ENCODE measurements at places on chromosomes 5 and 9.

DNA sequence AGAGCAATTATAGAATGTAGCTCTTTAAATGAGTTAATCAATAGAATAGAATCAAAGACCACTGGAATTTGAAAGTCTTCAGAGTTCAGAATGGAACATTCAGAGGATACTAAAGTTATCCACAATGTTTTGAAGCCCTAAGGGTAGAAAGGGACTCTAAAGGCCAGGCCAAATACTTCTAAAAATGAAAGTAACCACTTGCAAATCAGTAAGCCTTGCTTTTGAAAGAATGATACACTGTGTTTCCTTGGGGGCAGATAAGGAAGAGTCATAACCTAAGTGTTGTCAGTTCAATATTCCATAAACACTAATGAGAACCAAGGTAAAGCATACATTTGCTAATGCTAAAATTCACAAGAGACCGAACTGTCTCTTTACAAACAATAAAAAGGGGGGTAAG lies 813.5 kb downstream of the PTPRD start:
- no peak for DNase-seq

- no peak for DNase-seq
Observed at GRCh38 chr5:172904643-172905345, 54.4 kb upstream of the RPL26L1 start.

- no peak for DNase-seq
Observed at GRCh38 chr5:78801413-78801812, 152.8 kb upstream of the LHFPL2 start.

- peak; percentile 78 for DNase-seq
Observed at GRCh38 chr5:119435436-119436132, 16.7 kb upstream of the HSD17B4 start.

DNA sequence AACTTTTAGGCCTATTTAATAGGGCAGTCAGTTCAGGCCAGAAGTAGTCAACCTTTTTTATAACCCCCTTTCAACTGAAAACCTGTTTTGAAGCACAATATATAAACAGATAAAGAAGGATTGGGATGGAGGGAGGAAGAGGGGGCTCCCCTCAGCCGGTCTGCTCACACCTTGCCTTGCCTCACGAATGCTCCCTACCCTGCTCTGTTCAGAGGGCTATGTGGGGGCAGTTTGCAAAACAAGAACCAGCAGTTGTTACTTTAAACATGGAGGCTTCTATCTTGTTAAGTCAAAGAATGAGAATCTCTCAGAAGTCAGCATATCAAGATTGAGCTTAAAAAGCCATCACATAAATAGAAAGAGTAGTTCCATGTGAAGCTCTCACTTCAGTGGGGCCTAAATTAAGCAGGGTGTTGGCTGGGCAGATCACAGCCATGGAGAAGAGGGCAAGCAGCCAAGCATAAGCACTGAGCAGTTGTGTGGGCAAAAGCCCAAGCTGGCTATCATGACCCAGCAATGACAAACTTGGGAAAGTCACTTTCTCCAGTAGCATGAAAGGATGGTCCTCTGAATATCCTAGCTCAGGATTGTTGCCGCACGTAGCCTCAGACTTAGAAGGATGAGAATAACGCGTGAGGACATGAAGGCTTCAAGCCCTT lies 70.6 kb downstream of the ALDH1A1 start:
- DNase-seq = no peak

- no peak for DNase-seq
Observed at GRCh38 chr5:158308429-158309025, 449.6 kb upstream of the CLINT1 start.

- no peak for DNase-seq
Observed at GRCh38 chr5:31492869-31493268, 39.0 kb downstream of the DROSHA start.

GRCh38 chr5:130939059-130939458 lies 226.0 kb downstream of the HINT1 start:
- no peak for DNase-seq

GRCh38 chr5:178532666-178533065 lies 57.5 kb downstream of the COL23A1 start:
- no peak for DNase-seq

GRCh38 chr9:125902214-125902613 lies 155.0 kb downstream of the PBX3 start:
- no peak for DNase-seq

- DNase-seq = no peak
Observed at GRCh38 chr5:175123542-175123941, 320.4 kb downstream of the DRD1 start.

DNA sequence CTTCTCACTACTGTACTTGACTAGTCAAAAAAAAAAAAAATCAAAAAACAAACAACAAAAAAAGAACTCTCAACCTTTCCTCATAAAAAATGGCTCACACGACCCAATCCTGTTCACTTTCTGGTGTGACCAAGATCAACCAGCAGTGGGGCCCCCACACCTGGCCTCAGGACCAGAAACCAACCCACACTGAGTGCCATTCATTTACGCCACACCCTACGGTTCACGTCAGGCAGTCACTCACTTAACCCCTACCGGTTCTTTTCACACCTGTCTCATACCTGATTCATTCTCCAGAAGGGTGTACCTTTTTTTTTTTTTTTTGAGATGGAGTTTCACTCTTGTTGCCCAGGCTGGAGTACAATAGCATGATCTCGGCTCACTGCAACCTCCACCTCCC lies 5.7 kb downstream of the SUSD1 start:
- DNase-seq = no peak

DNA sequence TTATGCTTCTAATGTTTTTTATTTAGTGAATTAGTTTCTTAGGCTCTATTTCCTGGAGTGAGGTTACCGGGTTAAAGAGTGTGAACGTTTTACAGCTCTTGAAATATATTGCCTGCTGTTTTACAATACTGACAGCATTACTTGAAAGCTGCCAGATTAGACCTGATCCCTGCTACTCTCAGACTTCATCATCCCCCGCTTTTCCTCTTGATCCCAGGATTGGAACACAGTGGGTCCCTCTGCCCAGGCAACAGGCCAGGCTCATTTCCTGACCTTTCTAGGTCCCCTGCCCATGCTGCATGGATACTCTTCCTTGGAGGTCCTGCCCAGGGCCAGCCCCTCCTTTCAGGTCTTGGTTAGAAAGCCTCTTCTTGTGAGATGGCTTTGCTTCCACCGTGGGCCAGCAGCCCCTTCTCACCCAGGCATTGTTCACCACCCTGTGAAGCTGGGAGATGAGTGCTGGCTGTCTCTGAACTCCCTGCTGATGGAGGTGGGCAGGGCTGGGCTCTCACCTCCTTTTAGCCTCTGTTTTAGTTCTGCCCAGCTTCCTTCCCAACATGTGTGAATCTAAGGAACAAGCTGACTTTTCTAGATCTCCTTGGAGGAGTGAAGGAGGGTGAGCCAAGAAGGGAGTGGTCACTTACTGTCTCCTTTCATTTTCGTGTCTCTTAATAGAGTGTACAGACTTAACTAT lies 15.5 kb upstream of the FAM120AOS start:
- no peak for DNase-seq

GRCh38 chr5:86360801-86361200 lies 256.9 kb upstream of the COX7C start:
- no peak for DNase-seq

DNA sequence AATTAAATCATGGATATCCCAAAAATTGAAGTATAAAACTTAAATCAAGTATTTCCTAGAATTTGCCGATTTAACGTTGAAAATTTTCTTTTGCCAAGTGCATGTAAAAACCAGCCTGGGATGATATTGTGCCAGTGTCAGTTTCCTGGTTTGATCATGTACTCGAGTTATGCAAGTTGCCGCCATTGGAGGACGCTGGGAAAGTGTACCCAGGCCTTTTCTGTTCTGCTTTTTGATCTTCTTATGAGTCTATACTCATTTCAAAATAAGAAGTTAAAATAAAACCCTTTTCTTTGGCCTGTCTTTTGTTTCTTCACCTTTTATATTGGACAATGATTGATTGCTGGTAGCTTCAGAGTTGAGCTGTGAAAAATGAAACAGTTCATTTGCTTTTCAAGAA lies 93.1 kb upstream of the NFIL3 start:
- no peak for DNase-seq

DNA sequence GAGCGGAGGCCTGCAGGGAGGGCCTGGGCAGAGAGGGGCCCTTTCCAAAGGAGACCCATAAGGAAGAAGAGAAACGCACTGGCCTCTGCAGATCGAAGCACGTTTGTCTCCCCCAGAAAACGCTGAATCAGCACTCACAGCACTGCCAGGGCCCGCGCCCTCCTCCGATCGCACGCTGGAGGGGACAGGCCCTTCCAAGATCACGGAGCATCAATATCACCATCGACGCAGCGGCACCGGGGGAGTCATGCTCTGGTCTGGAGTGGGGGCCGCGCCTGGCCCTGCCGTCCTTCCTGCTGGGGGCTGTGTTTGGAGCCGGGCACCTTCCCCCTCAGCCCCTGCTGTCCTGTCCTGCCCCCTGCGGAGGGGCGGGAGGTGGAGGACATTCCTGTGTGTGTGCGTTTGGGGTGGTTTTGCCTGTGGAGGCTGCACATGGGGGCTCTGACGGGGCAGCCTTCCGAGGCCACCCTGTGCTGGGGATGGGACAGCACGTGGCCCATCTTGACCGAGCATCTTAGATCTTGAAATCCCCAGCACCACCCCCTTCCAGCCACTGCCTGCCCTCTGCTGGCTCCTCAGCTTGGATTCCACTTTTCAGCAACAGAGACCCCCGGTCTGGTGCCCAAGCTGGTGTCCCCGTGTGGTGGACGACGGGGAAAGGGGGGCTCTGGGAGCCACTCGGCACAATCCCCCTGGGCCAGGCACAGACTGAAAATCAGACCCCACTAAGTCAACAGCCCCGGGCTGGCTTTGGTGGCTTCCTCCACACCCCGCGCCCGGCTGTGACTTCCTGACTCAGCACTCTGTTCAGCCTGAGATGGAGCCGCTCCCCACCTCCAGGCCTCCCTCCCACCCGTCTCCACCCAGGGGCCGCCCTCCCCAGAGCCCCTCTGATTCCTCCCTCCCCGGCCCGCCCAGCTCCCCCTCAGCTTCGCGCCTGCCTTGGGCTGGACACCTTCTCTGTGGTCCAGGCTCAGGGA lies 8.3 kb downstream of the TMEM250 start:
- DNase-seq = peak; percentile 41

DNA sequence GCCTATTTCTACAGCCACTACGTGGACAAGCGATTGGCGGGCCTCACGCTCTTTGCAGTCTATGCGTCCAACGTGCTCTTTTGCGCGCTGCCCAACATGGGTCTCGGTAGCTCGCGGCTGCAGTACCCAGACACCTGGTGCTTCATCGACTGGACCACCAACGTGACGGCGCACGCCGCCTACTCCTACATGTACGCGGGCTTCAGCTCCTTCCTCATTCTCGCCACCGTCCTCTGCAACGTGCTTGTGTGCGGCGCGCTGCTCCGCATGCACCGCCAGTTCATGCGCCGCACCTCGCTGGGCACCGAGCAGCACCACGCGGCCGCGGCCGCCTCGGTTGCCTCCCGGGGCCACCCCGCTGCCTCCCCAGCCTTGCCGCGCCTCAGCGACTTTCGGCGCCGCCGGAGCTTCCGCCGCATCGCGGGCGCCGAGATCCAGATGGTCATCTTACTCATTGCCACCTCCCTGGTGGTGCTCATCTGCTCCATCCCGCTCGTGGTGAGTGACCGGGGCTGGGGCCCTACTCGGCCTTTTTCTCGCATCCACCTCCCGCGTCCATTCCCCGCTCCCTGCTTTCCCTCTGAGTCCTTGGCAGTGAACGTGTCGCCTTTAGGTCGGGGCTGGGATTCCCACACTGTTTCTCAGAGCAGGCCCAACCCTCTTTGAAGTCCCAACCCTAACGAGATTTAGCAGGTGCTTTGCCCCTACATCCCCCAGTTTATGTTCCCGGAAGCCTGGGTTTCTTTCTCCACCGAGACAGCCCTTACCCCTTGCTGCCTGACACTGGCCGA lies 1.8 kb downstream of the PTGER4 start:
- peak; percentile 41 for DNase-seq
